Testis (tissue), 5 donors: ENCODE measurements at places on chromosomes 5 and 9. TPM values are rescaled to one million over a fixed set of nuclear protein-coding genes. Genes with fewer than 3 reads are reported as not detected.

DNA sequence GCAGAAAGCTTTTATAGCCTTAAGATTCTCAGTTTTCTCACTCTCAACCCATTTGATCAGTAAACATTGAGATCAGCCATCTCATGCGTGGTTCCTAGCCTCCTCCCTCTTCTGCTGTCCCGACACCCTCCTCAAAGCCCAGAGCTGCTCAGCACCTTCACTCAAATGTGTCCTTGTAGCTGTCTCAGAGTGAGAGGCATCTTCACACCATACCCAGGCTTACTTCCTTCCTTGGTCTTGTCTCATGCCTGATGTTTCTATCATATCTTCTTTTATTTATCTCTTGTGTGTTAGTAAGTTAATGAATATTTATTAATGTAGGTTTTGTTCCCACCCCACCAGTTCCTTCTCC is 72.4 kb upstream of the SNX2 start:
- no peak overlapping the region for H3K27ac ChIP-seq
- no peaks in the 10 kb centered on the region for H3K36me3 ChIP-seq
- no peaks in the 10 kb centered on the region for H3K4me1 ChIP-seq
- no peak for DNase-seq

GRCh38 chr9:34121996-34122395 is 4.5 kb downstream of the DCAF12 start:
- H3K4me1 ChIP-seq = peaks cover 41% of the 10 kb centered on the region
- H3K27me3 ChIP-seq = no peaks in the 10 kb centered on the region
- no peak overlapping the region for H3K4me3 ChIP-seq
- peak; percentile 33 for DNase-seq

GRCh38 chr5:149636861-149637246 is 55.6 kb downstream of the ARHGEF37 start:
- peaks cover 4% of the 10 kb centered on the region for H3K4me1 ChIP-seq
- no peaks in the 10 kb centered on the region for H3K36me3 ChIP-seq
- no peak overlapping the region for H3K4me3 ChIP-seq
- no peaks in the 10 kb centered on the region for H3K27me3 ChIP-seq
- DNase-seq = peak; percentile 89

PTRH1 gene
- 19.0 TPM for total RNA-seq

DNA sequence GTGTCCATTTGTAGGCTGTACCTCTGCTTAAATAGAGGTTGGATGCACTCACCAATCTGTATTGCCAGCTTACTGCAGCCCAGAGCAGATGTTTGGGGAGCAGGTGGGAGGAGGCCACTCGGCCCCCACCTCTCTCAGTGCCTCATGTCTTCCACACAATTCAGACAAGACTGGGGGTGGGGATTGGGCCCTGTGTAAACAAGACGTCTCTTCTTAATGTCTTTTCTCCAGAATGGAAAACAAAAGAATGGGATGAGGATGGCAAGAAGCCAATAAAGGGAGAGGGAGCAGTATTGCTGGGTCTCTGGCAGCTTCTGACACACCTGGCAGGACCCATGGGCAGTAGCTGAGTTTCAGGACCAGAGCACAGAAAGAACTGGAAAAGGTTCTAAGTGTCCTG is 64.9 kb downstream of the SIL1 start:
- no peak overlapping the region for H3K27ac ChIP-seq
- DNase-seq = no peak
- no peak overlapping the region for H3K4me3 ChIP-seq
- no peaks in the 10 kb centered on the region for H3K27me3 ChIP-seq
- H3K36me3 ChIP-seq = no peaks in the 10 kb centered on the region
- peaks cover 21% of the 10 kb centered on the region for H3K4me1 ChIP-seq

- H3K4me3 ChIP-seq = no peak overlapping the region
- no peaks in the 10 kb centered on the region for H3K36me3 ChIP-seq
- DNase-seq = peak; percentile 79
- peak overlapping the region; percentile 48 for H3K27ac ChIP-seq
Measured at GRCh38 chr9:88781628-88782391, 209.5 kb upstream of the S1PR3 start.

MSH3 gene
- 16.6 TPM for total RNA-seq

BRINP1 gene
- 1.2 TPM for total RNA-seq

GRCh38 chr5:136279314-136279713 is 86.0 kb downstream of the TRPC7 start:
- no peak overlapping the region for H3K4me3 ChIP-seq
- H3K27me3 ChIP-seq = no peaks in the 10 kb centered on the region
- H3K36me3 ChIP-seq = no peaks in the 10 kb centered on the region
- no peak for DNase-seq
- no peaks in the 10 kb centered on the region for H3K4me1 ChIP-seq
- no peak overlapping the region for H3K27ac ChIP-seq

PFN3 gene
- 27.5 TPM for total RNA-seq

DNA sequence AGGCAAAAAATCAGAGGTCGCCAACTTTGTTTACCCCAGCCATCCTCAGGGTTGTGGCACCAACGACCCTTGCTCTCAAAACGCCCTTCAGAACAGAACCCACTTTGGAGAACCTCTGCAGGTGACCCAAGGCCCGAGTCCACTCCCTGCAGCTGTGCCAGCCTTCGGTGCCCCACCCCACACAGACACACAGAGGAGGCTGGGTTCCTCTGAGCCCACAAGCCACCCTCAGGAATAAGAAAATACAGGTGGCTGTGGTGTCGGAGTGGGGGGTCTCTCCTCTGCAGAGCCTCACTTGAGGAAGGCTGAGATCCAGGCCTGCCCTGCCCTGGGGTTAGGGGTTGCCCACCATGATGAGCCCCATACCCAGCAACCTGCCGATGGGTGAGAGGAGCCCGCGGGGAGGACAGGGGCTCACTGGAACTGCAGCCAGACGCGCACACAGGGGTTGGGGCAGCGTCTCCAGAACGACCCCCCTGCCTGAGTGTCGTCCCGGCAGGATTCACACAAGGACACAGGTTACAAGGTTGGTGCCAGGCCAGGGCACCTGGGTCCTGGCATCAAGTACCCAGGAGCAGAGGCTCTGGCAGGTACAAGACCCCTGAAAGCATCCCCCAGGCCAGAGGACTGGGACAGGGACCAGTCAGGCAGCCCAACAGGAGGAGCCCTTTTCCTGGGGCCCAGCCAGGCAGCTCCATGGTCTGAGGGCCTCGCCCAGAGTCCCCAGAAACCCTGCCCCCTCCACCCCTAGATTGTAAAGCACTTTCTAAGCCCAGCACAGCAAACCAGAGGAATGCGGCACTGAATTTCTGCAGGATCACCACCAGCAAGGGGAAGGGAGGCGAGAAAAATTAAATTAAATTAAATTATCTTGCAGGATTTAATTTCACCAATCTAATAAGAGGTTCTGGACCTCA is 40.0 kb downstream of the NACC2 start:
- H3K27me3 ChIP-seq = no peaks in the 10 kb centered on the region
- H3K4me3 ChIP-seq = no peak overlapping the region
- DNase-seq = no peak
- H3K4me1 ChIP-seq = peaks cover 17% of the 10 kb centered on the region
- no peaks in the 10 kb centered on the region for H3K36me3 ChIP-seq
